ENCODE measurements at places on chromosomes 2 and 18. TPM values are rescaled to one million over a fixed set of nuclear protein-coding genes. Genes with fewer than 3 reads are reported as not detected.

DNA sequence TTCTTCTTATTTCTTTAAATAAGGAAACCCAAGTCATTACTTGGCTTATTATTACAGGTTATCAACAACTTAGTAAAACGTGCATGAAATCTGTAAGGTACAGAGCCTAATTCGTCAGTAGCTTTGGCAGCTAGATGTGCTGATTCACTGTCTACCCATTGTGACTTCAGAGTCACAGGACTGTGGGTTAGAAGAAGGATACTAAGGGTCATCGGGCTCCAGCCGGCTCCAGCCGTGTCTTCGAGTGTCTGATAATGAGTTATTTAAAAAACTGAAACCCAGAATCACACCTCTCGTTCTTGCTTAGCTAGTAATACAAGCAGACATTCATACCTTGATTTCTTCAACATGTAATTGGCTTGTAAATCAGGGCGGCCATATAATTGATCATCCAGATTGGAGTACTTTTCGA, 170.5 kb downstream of the FMNL2 start:
- DNase-seq, result peak; percentile 55

DNA sequence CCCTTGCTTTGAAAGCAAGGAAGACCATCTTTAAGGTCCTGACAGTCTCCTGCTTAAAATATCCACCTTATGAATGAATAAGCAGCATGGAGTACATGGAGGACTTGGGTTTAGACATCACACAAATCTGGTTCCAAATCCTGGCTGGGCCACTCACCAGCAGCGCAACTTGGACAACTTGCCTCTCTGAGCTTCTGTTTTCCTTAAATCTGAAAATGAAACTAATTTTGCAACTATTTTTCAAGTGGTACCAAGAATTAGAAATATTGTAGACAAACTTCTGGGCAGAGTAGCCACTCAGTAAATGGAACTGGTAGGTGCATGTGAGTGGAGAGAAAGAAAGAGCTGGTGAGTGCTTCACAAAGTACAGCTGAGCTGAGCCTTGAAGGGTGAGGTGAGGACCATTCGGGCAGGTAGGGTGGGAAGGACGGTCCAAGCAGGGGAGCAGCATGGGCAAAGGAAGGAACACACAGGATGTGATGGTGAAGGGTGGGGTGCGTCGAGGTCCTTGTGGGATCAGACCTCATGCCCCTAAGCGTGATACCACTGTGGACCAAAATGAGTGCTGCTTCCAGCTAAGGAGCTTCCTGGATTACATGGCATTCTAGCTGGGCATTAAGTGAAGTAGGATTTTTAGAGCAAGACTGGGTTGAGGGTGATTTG, 14.4 kb upstream of the TET3 start:
- no peak for DNase-seq

DNA sequence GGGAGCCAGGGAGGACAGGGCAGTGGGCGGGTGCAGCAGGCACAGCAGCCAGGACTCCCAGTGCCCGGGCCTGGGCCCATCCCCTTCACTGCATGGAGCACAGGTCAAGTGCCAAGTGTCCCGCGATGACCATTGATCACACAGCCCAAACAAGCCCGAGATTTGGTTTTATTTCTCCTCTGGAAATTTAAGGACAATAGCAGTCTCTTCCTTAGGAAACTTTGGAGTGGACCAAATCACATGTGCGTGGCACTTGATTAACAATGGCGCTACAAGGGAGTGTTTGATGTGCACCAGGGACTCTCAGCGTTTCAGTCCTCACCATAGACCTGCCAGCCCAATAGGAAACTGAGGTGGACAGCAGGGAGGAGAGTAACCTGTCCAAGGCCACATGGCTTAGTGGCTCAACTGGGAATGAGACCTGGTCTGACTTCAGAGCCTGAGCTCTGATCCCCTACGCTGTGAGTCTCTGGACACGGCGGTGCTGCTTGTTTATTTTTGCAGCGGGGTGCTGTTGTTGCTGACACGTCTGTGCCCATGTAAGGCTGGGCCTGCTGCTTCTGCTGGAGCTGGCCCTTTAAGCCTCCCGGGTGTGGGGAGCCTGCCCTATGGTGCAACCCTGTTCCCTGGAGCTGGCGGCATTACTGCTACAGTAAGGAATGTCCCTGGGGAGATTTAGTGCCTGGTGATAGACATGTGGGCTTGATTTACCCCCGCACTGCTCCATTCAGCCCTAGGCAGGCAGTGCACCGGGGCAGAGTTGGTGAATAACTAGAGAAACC, 194.2 kb downstream of the INHBB start:
- DNase-seq, result peak; percentile 79

- no peak for DNase-seq
Observed at GRCh38 chr2:96626553-96626942, 11.6 kb downstream of the KANSL3 start.

- no peak for DNase-seq
Observed at GRCh38 chr18:30044496-30044895, 998.0 kb downstream of the DSC3 start.

DNA sequence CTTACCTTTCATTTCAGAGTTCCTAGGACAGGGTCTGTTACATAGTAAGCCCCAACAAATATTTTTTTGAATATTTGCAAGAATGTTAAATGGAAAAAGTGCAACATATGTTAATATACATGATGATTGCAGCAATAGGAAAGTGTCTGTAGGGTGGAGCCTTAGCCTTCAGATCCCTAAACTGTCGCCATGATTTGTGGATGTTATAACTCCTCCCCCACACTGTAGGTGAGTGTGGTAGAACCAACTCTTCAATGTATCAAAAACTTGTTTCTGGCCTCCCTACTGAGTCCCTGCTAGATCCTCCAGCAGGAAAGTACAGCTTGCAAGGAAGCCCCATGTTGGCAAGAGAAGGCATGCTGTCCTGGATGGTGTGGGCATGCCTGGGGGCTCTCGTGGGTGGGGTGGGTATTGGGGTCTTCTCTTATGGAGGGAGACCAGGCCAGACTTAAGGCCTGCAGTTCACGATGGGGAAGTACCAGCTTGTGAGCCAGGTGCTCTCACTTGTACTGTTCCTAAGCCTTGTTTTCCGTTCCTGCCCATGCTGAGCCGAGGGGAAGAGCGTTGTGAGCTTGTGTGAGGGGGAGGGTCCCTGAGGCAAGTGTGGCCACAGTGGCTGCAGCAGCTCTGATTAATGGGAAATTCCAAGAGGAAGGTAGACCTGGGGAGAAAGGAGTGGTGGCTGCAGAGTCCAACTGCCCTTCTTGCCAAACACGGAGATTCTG, 11.4 kb downstream of the FHOD3 start:
- DNase-seq, result no peak

- DNase-seq, result no peak
Observed at GRCh38 chr2:126878601-126879000, 20.1 kb upstream of the TEX51 start.

The ANKRD62 gene
- not detected for total RNA-seq

DNA sequence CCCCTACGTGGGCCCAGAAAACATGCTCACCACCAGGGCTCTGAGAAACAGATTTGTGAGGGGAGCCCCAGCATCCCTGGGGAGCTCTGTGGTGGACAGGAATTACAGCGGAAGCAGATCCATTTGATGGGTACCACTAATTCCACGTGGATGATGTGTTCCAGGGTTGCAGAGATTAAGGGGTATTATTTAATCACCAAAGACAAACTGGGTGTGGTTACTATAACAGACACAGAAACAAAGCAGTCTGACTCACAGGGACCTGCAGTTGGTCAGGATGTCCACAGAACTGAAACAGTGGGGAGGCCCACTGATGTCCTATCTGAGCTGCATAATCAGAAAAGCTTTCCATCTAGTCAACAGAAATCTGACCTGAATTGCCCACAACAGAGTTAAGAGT, 65.8 kb downstream of the PSMG2 start:
- no peak for DNase-seq

- DNase-seq, result no peak
Observed at GRCh38 chr2:70145851-70146739, 44.7 kb downstream of the C2orf42 start.

DNA sequence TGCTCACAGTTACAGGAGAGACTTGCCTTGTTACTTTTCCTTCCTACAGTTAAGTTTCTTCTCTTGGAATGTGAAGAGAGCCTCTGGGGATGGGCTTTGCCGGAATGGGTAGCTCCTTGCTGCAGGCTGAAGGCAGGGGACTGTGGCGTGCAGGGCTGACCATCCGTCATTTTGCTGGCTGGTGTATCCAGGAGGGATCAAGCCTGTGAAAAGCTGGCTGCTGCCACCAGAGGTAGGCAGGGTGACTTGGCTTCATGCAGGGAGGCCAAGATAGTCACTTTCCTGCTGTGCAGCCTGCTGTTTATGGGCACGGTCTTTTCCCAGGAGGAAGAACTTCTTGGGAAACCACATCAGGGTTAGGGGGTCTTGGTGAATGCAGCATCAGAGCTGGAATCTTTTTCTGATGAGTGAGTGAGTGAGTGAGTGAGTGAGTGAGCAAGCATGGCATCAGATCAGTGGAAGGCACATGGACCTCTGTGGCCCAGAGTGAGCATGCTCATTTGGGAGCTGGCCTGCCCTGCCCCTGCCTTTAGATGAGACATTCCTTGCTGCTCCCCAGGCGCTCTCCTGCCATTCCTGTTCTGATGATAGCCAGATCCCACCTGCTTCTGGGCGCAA, 33.0 kb downstream of the FHOD3 start:
- no peak for DNase-seq

DNA sequence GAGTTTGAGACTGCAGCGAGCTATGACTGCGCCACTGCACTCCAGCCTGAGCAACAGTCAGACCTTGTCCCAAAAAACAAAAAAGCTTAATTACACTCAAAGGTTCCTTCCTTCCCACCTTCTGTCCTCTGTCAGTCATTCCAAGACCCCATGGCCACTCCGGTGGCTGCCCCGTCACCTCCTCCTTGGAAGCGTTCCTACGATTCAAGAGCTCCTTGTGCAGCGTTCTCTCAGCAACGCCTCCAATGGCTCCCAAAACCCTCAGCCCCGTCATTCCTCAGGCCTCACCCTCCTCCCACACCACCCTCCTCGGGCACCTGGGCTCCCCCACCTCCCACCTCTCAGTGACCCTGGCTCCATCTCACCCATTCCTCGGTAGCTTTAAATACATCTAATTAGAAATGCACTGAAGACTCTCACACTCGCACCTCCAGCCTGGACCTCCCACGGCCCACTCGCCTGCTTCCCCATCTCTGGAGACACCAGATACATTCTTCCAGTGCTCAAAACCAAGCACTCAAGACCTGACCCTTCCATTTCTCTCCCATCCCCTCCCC, 8.0 kb downstream of the PASK start:
- DNase-seq, result no peak

GRCh38 chr2:235860111-235860510, 308.1 kb downstream of the GBX2 start:
- DNase-seq, result no peak

GRCh38 chr18:4256766-4257417, 198.2 kb downstream of the DLGAP1 start:
- DNase-seq, result no peak

- DNase-seq, result no peak
Observed at GRCh38 chr2:141925511-141925910, 205.3 kb downstream of the LRP1B start.

The GPR45 gene
- total RNA-seq, result not detected

GRCh38 chr2:158403237-158403636, 53.3 kb downstream of the CCDC148 start:
- DNase-seq, result no peak

DNA sequence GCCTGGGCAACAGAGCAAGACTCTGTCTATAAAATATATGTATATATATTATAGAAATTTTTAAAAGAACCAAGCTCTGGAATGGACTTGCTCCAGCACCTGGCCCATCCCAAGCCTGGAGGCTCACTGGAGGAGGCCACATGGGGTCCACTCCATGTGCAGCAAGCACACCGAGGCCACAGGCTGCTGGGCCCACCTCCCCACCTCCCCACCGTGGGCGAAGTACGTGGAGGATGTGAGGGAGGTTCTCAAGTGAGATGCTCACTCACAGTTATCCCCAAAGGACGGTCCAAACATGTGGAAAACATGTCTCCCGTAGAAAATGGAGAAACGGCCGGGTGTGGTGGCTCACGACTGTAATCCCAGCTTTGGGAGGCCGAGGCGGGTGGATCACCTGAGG, 13.9 kb upstream of the RAB17 start:
- no peak for DNase-seq

The SERPINB12 gene
- not detected for total RNA-seq

The YES1 gene
- 23.4 TPM for total RNA-seq

- DNase-seq, result no peak
Observed at GRCh38 chr2:240597054-240597418, 10.5 kb downstream of the CAPN10 start.

DNA sequence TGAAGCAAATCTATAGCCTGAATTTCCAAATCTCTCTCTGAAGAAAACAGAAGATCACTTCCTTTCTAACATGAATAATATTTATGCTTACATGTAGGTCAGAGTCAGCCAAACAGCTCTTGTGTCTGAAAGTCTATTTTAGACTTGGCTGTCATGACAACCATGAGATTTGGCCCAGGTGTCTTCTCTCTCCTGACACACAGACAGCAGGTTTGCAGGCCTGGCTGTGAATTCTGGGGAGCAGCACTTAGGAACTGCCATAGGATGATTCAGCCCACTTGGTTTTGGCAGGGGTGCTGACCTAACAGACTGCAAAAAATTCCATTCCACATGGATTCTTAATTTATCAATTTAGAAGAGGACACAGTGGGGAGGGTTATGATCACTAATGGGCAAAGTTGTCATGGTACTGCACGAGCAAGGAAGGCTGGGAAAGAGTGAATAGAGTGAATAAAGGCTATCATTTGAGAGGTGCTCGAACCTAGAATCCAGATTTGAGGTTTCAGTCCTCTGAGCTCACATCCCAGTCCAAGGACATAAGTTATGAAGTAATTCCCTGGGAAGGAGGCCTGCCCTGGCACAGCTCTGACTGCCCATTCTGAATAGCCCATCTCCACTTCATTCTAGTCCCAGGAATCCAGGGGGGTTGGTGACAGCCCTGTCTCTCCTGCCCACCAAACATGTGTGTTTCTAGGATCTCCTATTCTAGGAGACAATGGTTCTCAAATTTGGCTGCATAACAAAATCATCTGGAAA, 453.9 kb upstream of the TRIB2 start:
- DNase-seq, result no peak

- DNase-seq, result no peak
Observed at GRCh38 chr18:21402272-21402671, 160.2 kb downstream of the GREB1L start.

The MYCN gene
- total RNA-seq, result 0.45 TPM

- no peak for DNase-seq
Observed at GRCh38 chr2:172342611-172343010, 84.8 kb upstream of the ITGA6 start.

DNA sequence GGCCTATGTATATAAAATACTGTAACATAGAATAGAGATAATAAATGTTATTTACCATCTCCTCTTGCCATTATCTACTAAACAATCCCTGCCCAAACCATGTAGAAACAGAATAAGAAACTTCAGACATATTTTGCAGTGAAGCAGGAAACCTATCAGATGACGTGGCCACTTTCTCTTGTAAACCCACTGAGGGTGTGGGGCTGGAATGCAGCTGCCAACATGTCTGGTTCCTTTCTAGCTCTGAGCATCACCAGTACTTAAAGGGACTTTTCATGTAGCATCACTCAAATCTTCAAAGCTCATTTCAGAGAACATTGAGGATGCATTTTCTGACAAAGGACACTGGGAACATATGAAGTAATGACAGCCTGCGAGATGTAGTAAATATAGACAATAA, 251.8 kb downstream of the LPIN1 start:
- DNase-seq, result no peak

- no peak for DNase-seq
Observed at GRCh38 chr2:213251618-213252017, 32.6 kb upstream of the SPAG16 start.

The STPG4 gene
- total RNA-seq, result not detected

Data from left ventricle myocardium superior (tissue), 1 donor.